ENCODE measurements at places on chromosomes 13 and 19.

DNA sequence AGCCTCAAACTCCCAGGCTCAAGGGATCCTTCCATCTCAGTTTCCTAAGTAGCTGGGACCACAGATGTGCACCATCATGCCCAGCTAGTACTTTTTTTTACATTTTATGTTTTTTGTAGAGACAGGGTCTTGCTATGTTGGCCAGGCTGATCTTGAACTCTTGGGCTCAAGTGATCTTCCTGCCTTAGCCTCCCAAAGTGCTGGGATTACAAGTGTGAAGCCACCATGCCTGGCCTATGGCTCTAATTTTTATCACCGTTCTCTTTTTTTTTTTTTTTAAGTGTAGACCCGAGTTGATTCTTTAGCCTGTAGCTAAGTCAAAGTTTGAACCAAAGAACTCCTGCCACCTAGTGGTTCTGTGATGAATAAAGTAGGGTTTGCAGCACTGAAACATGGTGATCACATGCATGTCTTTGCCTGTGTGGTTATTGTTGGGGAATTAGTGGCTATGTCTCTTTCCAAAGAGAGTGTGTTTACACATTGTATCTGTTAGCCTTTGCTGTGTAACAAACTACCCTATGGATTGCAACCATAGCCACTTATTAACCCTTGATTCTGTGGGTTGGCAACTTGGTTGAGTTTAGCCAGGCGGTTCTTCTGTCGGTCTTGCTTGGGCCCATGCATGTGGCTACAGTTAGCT is 11.6 kb downstream of the NFILZ start:
- DNase-seq: no peak

- DNase-seq: no peak
These were observed 21.9 kb downstream of the CEBPA start for GRCh38 chr19:33280351-33280921.

DNA sequence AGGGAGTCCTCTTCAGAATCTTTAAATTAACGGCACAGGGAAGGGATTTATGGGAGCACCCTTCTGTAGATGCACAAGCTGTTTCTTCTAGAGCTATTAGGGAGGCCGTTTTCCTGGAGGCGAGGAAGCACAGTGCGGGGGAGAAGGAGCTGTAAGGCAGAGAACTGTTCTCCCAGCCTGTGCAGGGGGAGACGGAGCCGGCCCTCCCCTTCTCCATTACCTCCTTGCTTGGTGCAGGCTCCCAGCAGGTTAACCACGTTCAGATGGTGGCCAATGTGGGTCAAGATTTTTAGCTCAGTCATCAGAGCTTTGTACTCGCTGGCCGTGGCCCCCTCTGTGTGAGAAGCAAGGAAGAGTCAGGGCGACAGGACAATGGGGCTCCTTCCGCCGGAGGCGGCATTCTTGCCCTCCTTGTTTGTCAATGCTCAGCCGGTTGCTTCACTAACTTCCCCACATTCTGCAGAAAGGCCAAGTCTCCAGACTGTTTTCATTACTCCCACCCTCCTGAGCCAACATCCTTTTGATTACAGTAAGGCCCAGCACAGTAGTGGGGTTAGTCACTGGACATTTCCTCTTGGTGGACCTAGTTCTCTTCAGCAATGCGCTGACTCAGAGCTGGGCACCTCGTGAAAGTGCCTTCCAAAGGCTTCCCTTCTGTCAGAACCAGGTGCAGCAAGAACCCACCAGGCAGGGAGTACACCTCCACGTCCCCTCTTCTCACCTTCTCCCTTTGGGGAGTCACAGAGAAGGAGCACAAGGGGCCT is 165.4 kb downstream of the FLT1 start:
- no peak for DNase-seq

DNA sequence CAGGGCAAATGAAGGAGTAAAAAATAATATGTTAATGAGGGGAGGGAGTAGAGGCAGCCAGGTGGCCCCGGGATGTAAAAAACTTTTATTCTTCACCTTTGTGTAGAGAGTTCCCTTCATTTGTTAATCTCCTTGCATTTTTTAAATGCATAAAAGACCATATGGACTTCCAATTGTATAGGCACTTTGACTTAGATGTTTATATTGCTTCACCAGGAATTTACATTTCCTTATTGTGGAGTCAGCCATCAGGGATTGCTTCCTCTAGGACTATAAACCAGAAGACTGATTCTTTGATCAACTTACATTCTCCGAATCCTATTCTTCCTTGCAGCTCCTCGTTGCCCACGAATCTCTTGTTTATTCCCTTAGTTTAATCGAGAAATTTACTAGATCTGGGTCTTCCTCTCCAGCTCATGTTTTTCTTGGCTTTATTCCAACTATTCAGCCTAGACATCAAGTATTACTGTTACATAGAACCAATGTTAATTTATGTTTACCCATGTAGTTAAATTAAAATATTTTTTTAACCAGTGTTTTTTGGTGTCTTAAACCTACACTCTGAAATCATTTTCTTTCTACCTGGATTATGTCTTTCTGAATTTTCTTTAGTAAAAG is 1187.0 kb upstream of the SLC10A2 start:
- peak; percentile 3 for DNase-seq

GRCh38 chr13:95256091-95256490 is 45.2 kb downstream of the ABCC4 start:
- DNase-seq: peak; percentile 86

- DNase-seq: no peak
These were observed 68.6 kb upstream of the KL start for GRCh38 chr13:32947411-32948276.

Data from HS-27A (cell line).